SK-N-MC (cell line): ENCODE measurements at places on chromosomes 7 and 10.
A peak's percentile ranks its signal among the peaks of the same experiment; 100 is the strongest.

GRCh38 chr7:109126404-109127050 lies 556.9 kb downstream of the DNAJB9 start:
- DNase-seq, result no peak

GRCh38 chr7:157930441-157930840 lies 593.6 kb downstream of the DNAJB6 start:
- no peak for DNase-seq

DNA sequence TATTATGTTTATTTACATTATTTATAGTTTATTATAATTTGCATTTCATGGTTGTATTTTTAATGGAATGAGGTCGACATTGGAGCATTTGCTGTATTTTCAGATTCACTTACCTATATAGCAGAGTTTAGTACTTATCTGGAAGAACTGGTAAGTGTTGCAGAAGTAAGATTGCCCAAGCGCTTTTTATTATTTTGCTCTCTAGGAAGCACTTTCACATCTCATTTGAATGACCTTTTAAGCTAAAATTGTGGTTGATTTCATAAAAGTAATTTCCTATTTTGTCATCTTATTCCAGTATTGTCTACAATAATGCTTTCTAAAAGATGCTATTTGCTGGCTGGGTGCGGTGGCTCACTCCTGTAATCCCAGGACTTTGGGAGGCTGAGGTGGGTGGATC lies 28.6 kb downstream of the SEC61A2 start:
- DNase-seq, result no peak

GRCh38 chr10:33772370-33773252 lies 438.1 kb upstream of the NRP1 start:
- no peak for DNase-seq

GRCh38 chr7:132216847-132217525 lies 359.3 kb downstream of the PLXNA4 start:
- DNase-seq, result no peak

DNA sequence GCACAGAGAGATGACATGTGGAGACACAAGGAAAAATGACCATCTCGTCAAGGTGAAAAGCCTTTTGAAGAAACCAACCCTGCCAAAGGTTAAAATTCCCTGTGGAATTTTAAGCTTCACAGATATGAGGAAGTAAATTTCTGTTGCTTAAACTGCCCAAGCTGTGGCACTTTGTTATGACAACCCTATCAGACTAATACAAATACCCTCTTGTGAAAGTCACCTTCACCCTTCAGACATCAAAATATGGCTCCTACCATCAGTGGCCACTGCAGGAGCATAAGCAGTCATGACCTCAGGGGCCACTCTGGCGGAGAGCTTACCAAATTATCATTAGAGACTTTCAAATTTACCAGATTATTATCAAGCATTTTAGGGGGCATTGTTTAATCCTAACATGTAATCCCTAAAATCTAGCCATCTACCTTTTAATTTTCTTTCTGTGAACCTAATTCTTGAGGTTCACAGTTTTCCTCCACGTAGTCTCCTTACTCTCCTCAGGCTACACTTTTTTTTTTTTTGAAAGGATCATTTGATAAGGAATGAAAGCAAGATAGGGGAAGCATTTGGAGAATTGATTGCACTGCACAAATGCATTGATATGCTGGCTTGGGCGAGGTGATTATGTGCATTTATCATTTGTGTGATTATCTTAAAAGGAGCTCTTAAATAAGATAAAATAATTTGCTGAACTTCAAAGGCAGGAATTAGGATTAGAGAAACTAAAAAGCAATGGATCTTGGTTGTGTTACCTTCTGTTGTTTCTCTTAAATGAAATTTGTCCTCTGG lies 90.3 kb downstream of the TMEM168 start:
- no peak for DNase-seq

DNA sequence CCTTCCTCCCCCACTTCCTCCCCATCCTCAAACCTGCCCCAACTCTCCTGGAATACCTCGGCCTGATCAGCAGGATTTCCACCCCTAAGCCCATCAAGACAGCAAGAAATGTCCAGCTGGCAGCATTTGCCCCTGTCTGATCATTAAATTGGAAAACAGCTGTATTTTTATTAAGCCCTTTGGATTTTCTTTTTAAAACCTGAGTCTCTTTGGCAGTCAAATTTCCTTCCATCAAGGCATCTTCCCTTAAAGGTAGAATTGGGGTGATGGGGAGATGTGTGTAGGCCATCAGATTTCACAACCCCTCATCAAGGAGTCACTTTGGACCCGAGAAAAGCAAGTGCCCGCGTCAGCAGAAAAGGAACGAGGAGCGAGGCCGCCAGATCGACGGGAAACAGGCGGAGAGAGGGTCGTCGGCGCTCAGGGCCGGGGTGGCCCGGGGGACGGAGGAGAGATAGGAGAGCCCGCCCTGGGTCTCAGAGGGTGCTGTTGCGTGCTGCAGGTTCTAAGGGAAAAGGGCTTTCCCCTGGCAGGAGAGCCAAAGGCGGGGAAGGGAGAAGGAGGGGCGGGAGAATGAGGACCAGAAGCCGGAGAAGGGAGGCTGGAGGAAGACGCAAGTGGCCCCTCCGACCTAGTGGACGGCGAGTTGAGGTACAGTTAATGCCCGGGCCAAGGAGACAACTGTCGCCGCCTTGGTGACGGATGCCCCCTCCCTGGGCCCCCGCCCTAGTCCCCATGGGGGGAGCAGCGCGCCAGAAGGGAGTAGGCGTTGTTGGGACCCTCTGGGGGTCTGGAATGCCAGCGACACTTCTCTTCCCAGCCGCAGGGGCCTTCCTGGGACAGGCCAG lies 11.5 kb upstream of the GATA3 start:
- DNase-seq, result no peak

- no peak for DNase-seq
Observed at GRCh38 chr10:117462816-117463544, 79.6 kb upstream of the EMX2 start.

DNA sequence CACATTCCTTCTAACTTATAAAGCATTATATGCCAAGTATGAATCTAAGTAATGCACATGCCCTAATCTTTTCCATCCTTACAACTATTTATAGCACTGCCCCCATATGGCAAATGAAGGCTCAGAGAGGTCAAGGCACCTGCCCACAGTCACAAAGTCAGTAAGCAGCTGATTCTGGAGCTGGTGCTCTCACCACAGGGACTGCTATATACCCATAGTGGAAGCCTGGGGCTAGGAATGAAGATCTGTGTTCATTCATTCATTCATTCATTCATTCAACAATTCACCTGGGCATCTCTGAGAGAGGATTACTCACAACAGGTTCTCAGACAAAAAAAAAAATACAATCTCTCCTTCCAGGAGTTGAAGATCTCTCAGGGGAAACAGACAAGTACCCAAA lies 213.4 kb downstream of the KCNMA1 start:
- DNase-seq, result no peak

DNA sequence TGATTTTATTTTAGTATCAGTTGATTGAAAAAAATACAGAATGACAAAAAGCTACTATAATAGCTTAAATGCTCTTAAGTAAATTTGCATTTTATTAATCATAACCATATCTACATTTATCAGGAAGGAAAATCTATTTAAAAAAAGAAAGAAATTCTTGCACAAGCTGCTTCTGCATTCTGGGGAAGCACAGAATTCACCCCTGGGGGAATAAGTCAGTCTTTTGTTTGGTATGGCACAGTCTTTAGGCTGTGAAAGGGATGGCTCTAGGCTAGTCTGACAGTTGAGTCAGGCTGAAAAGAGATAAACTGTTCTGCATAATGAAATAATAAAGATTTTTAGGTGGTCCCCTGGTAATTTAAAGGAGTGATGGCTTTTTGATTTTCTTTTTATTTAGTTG lies 37.9 kb downstream of the HTR7 start:
- peak; percentile 14 for DNase-seq

- no peak for DNase-seq
Observed at GRCh38 chr7:116340943-116341907, 130.9 kb downstream of the TES start.

DNA sequence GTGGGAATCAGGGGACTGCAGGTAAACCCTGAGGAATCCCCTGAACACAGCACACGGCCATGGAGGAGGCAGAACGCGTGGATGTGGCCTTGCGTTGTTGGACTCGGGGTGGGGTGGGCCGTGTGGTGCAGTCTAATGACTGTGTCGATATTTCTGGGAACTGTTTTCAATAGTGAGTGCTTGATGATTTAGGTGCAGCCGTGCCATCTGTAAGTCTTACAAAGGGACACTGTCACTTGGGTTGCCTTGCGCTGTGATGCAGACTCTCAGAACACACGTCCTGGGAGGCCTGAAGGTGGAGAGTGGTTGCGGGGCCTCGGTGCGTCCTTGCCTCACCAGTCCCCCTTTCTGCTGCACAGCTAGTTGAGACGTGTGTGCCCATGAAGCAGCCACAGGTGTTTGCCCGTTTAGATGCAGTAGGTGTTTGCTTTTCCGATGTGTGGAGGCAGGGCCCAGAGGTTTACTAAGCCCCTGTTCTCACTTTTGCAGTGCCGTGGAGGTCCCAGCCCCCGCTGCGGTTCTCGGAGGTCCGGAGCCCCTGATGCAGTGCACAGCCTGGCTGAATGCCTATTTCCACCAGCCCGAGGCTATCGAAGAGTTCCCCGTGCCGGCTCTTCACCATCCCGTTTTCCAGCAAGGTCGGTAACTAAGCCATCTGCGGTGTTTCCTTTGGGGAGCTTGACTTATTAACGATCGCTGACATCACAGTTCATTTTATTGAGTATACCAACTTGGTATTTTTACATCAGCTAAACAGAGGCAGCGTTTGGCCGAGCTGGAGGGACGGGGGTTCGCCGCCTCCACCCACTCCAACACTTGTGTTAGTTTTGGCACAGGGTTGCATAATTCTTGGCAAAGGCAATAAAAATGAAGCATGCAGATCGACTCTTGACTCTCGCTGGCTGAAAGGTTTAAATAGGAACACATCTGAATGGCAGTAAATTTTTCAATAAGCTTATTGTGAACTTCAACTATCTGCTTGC lies 240.7 kb downstream of the MGMT start:
- no peak for DNase-seq

GRCh38 chr10:15642095-15642494 lies 77.6 kb downstream of the ITGA8 start:
- DNase-seq, result no peak

GRCh38 chr10:44207160-44207559 lies 177.7 kb downstream of the CXCL12 start:
- DNase-seq, result no peak

GRCh38 chr10:50990568-50991455 lies 83.5 kb upstream of the PRKG1 start:
- no peak for DNase-seq

DNA sequence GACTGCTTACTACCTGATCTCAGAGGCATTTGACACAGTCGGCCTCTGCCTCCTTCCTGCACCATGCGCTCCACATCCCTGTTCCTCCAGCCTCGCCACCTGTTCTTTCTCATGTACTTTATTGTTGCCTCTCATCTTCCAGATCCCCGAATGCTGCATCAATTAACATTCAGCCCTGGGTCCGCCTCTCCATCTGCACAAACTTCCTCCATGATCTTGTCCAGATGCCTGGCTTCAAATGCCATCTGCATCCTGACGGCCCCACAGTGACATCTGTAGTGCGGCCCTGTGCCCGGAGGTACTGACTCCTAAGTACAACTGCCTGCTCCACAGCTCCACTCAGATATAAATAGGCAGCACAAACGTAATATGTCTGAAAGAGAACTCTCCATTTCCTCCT lies 51.2 kb upstream of the STK17A start:
- DNase-seq, result no peak

GRCh38 chr10:121436630-121437341 lies 161.5 kb downstream of the FGFR2 start:
- no peak for DNase-seq

DNA sequence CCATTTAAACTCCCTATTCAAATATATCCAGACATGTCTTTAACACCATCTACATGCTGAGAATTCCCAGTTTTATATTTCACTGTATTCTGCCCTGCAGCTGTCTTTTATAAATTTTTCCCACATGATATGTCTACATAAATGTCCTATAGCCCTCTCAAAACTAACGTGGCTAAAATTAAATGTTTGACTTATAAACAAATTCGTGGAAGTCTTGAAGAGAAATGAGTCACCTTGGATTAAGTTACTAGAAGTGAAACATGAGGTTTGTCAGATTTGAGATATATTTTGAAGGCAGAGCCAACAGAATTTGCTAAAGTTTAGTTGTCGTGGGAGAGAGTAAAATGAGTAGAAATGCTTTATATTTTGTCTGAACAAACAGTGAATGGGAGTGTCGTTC lies 386.9 kb upstream of the CNTNAP2 start:
- DNase-seq, result no peak

DNA sequence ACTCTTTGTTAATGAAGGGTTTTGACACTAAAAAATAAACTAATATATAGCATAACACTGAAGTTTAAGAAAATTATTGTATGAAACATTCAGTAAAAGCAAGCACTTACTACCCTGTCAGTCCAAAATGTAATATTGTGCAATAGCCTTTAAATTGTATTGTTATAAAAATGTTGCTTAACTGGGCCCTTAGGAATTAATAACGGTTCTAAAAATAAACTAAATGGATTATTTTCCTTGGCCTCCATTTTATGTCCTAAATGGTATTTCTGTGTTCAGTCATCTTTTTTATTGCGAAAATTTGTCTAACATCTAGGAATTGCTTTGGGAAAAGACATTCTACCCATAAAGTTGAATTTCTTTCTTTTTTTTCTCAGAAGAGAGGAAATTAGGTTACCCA lies 49.0 kb upstream of the ABI1 start:
- no peak for DNase-seq

GRCh38 chr10:15570738-15571339 lies 148.9 kb downstream of the ITGA8 start:
- DNase-seq, result no peak

GRCh38 chr10:15369256-15370211 lies 1.6 kb downstream of the FAM171A1 start:
- DNase-seq, result no peak

GRCh38 chr7:97020601-97020995 lies 4.0 kb downstream of the DLX5 start:
- DNase-seq, result no peak

DNA sequence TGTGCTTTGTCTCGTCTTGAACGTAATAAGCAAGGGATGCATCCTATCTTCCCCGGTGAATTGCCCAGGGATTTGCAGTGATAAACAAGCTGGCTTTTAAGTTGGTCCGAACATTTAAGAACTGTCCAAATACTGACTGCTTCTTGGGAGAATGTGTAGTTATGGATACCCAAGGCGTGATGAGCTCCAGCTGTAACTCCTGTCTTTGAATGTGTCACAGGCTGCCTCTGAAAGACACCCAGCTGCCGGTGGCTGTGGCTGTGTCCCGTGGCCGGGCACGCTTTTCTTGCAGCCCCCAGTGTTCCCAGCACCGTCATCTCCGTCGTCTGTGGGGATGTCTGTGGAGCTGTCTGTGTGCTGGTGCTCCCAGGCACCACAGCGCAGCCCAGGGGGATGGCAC lies 118.1 kb downstream of the GLRX3 start:
- DNase-seq, result no peak

GRCh38 chr7:77674878-77675277 lies 21.4 kb upstream of the RSBN1L start:
- DNase-seq, result no peak

DNA sequence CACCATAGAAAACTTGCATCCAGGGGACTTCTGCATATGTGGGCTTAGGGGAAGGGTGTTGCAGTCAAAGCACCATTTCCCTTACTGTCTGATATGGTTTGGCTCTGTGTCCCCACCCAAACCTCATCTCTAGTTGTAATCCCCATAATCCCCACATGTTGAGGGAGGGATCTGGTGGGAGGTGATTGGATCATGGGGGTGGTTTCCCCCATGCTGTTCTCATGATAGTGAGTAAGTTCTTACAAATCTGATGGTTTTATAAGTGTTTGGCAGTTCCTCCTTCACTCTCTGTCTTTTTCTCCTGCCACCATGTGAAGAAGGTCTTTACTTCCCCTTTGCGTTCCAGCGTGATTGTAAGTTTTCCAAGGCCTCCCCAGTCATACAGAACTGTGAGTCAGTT lies 177.4 kb downstream of the ADK start:
- DNase-seq, result no peak

GRCh38 chr7:38736138-38736537 lies 105.0 kb upstream of the AMPH start:
- DNase-seq, result no peak
